Naive thymus-derived CD4-positive, alpha-beta T cell (primary cell): ENCODE measurements at places on chromosomes 1 and 21. TPM values are rescaled to one million over a fixed set of nuclear protein-coding genes. Genes with fewer than 3 reads are reported as not detected.

LCK gene
- polyA plus RNA-seq: 1,109 TPM

KCNJ9 gene
- 0.08 TPM for polyA plus RNA-seq

CCDC190 gene
- polyA plus RNA-seq: not detected

LORICRIN gene
- polyA plus RNA-seq: not detected

NBPF6 gene
- polyA plus RNA-seq: not detected

CFHR4 gene
- not detected for polyA plus RNA-seq

FLG gene
- not detected for polyA plus RNA-seq

NGF gene
- not detected for polyA plus RNA-seq

ZDHHC18 gene
- polyA plus RNA-seq: 11.0 TPM

HFM1 gene
- polyA plus RNA-seq: not detected

GREM2 gene
- polyA plus RNA-seq: not detected

ZNF593OS gene
- polyA plus RNA-seq: not detected

FCRL2 gene
- not detected for polyA plus RNA-seq

GPR157 gene
- polyA plus RNA-seq: 2.0 TPM

FCAMR gene
- polyA plus RNA-seq: not detected

OR2L3 gene
- polyA plus RNA-seq: not detected

TMEM82 gene
- polyA plus RNA-seq: not detected
